ENCODE measurements at places on chromosomes 2 and 18.
A peak's percentile ranks its signal among the peaks of the same experiment; 100 is the strongest.

DNA sequence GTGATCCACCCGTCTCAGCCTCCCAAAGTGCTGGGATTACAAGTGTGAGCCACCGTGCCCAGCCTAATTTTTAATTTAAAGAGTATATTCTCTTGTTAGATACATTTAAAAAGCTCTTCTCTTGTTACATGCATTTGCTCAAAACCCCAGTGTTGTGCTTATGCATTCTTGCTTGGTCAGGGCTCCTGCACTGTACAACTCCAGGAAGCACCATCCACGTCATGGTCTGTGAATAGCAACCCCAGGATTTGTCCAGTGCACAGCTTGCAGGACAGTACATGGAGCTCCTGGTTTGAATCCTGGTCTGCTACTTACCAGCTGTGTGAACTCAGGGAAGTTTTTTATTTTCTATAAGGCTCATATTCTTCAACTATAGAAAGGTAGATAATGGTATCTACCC, 80.8 kb downstream of the MDH1 start:
- DNase-seq, result no peak

DNA sequence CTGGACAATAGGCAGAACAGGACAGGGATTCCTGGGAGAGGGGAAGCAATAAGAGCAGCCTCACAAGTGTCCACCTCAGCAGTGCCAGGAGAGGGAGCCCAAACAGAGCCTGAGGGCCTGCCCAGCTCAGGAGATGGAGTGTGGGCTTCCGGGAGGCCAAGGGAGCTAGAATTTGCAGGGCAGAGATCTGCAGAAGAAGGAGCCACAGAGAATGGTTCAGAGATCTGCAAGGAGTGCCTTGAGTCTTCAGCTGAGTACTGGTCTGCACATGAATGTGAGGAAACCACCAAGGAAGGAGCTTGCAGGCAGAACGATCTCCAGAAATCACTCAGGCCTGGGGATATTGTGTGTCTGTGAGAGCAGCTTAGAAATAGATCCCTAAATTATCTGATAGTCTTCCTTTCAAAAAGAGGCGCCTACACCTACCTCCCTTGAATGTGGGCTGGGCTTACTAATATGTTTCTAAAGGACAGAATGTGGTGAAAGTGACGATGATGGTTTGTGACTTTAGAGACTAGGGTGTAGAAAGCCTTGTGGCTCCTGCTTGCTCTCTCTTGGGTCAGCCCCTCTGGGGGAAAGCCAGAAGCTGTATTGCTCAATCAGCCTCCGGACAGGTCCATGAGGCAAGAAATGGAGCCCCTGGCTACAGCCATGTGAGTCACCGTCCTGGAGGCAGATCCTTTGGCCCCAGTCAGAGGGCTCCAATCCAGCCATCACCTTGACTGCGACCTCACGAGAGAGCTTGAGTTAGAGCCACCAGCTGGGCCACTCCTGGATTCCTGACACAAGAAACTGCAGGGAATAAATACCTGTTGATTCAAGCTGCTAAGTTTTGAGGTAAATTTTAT, 7.6 kb upstream of the LPIN1 start:
- DNase-seq, result peak; percentile 89

DNA sequence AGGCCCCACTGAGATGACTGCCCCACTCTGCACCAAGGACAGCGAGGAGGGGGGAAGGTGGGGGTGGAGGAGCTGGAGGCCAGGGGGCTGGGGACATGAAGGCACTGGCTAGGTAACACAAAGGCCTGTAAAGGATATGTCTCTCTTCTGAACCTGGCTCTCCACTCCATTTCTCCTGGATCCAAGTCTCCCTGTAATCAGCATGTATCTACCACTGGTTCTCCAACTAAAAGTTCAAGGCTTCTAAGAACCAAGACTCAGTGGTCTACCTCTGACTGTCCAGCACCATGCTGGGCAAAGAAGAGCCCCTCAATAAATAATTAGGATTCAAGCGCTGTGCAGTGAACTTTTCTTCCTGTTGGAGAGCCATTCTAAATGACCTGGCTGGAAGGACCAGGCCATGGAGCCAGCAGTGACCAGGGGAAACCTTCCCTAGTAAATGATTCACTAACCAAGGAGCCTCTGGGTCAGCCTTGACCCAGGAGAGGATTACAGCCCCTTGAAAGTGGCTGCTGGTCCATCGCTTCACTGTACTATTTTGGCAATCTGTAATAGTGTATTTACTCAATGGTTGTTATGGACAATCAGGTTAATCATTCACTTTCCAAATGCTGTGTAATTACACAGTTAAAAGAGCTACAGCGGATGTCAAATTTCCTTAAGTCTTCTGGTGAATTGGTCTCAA, 73.2 kb downstream of the BCL11A start:
- no peak for DNase-seq

- no peak for DNase-seq
Measured at GRCh38 chr2:182903566-182903965, 37.1 kb upstream of the FRZB start.

GRCh38 chr2:147553775-147554271, 291.0 kb upstream of the ACVR2A start:
- DNase-seq, result no peak
